ENCODE measurements at places on chromosomes 5 and 9.

DNA sequence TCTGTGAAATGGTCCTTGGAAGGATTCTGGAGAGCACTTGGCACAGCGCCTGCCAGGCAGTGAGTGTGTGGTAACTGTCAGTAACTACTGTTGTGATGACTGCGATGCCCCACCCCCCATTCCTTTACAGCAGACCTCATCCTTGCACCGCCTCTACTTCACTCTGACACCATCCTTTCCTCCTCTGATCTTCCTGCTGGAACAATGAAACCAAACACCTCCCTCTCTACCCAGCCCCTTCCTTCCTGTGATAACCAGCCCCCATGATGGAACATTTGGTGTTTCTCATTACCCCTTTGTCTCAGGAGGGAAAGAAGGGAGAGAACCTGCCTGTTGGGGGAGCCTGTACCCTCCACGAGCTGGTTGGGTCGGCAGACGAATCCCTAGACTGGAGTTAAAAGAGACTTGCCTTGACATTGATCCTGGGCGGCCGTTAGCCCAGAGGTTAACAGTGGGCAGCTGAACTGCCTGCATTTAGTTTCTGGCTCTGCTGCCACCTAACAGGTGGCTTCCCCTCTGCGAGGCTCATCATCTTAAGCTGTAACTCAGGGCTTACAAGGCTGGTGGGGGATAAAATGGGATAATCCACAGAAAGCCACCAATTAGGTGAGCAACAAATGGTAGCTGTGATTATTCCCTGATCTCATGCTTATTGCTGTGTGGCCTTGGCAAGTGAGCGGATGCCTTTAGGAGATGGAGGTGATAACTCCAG, 34.2 kb upstream of the GRPEL2 start:
- no peak overlapping the region for H3K4me3 ChIP-seq
- H3K27me3 ChIP-seq: no peaks in the 10 kb centered on the region
- H3K4me1 ChIP-seq: no peaks in the 10 kb centered on the region
- H3K36me3 ChIP-seq: no peaks in the 10 kb centered on the region
- DNase-seq: no peak

DNA sequence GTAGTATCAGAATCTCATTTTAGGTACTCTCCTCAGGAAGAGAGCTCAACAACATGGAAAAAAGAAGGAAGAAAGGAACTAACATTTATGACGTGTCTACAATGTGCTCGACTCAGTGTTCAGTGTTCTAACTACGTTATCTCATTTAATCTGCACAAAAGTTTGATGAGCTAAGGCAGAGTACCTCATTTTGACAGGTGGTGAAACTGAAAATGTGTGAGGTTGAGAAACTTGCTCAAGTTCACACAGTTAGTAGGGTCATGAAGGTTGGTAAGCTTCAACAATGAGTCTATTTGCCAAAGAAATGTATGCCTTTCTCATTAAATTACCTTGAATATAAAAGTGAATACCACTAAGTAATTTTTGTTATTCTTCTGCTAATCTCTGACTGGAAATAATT, 165.1 kb downstream of the CAAP1 start:
- H3K36me3 ChIP-seq: no peaks in the 10 kb centered on the region
- no peak overlapping the region for H3K4me3 ChIP-seq
- no peaks in the 10 kb centered on the region for H3K4me1 ChIP-seq
- no peaks in the 10 kb centered on the region for H3K27me3 ChIP-seq
- no peak for DNase-seq

DNA sequence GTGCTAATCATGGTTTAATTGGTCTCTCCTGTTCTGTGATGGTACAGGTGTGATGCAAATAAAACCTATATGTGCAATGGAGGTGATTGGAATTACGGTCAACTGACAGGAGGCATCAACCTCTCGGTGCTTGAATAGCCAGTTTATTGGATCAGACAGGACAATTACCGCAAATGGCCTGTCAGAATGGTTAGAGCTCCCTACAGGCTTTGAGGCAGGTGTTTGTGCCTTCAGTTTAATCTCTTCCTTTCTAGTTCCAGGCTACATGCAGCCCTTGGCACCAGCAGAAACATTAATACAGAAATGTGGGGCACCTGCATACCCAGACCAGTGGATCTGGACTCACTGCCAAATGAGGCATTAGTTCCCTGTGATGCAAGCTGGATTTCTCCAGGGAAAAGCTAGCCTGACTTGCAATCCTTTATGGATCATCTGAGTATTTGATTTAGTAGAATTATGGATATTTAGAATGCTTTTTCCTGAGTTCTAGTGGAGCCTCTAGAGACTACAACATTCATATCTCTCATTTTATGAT, 128.6 kb downstream of the MAT2B start:
- H3K4me3 ChIP-seq: no peak overlapping the region
- no peaks in the 10 kb centered on the region for H3K27me3 ChIP-seq
- H3K36me3 ChIP-seq: no peaks in the 10 kb centered on the region
- DNase-seq: no peak

DNA sequence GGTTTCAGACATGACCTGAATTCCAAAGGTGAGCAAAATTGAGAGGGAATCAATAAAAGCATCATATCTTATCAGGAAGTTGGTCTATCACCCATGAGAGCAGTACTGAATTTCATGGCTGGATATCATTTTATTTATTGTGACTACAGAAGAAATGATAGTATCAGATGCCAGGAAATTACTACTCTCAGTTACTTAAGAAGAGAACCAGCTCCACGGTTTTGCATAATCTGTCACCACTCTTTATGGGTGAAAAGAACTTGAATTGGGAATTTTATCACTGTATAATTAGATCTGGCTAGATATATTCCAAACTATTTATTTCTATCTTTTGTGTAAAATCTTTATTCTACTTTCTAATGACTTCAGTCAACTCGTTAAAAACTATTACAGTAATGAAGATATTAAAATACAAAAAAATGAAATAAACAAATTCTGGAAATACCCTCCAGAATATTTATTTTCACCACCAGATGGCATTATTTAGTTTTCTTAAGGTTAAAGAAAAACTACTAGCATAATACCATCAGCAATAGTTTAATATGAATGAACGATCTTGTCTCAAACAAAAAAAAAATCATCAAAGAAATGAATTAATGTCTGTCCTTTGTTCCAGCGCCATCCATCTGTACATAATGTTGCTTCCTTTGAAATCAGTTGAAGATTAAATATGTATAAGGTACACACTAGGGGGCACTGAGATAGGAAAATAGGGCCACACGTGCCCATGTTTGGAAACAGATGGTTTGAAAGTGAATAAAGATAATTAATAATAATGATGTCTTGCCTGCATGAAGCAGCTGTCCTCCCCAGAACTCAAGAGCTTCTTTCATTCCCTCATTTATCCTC, 84.7 kb upstream of the SLCO6A1 start:
- no peaks in the 10 kb centered on the region for H3K4me1 ChIP-seq
- no peak overlapping the region for H3K27ac ChIP-seq
- H3K4me3 ChIP-seq: no peak overlapping the region
- H3K27me3 ChIP-seq: no peaks in the 10 kb centered on the region

- no peaks in the 10 kb centered on the region for H3K36me3 ChIP-seq
- peak; percentile 11 for DNase-seq
- no peak overlapping the region for H3K27ac ChIP-seq
- no peaks in the 10 kb centered on the region for H3K27me3 ChIP-seq
- no peaks in the 10 kb centered on the region for H3K4me1 ChIP-seq
These were observed 654.0 kb upstream of the ACO1 start for GRCh38 chr9:31730398-31730797.

- no peak overlapping the region for H3K27ac ChIP-seq
- no peaks in the 10 kb centered on the region for H3K36me3 ChIP-seq
- H3K27me3 ChIP-seq: no peaks in the 10 kb centered on the region
- no peak for DNase-seq
- no peaks in the 10 kb centered on the region for H3K4me1 ChIP-seq
These were observed 90.7 kb upstream of the PITX1 start for GRCh38 chr5:135124724-135125123.

DNA sequence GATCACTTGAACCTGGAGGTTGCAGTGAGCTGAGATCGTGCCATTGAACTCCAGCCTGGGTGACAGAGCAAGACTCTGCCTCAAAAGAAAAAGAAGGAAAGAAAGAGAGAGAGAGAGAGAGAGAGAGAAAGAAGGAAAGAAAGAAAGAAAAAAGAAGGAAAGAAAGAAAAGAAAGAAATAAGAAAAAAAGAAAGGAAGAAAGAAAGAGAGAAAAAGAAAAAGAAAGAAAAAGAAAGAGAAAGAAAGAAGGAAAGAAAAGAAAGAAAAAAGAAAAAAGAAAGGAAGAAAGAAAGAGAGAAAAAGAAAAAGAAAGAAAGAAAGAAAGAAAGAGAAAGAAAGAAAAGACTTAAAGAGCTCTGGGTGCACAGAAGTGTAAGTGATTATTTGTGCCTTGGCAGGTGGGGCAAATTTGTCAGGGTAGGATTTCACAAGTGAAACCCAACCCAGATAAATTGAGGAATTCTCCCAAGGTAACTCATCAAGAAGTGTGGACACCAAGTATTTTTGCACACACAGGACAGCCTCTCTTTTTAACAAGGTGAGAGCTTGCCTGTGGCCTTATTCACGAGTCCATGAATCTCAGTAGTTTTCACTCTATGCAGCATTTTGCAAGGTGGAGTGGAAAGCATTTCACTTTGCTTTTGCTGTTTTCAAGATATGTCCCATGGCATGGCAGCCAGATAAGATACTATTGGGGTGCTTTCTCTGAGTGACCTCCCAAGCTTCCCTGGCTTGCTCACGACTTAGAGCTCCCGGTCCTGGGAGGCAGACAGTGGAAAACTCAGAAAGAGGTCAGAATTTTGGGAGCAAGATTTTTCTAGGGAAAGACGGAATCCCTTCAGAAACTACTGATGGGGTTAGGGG, 57.8 kb downstream of the C9orf153 start:
- H3K4me3 ChIP-seq: no peak overlapping the region
- no peaks in the 10 kb centered on the region for H3K36me3 ChIP-seq
- no peak for DNase-seq
- no peak overlapping the region for H3K27ac ChIP-seq
- no peaks in the 10 kb centered on the region for H3K4me1 ChIP-seq
- H3K27me3 ChIP-seq: no peaks in the 10 kb centered on the region

- H3K36me3 ChIP-seq: no peaks in the 10 kb centered on the region
- H3K4me1 ChIP-seq: peaks cover 9% of the 10 kb centered on the region
- H3K27ac ChIP-seq: no peak overlapping the region
- H3K27me3 ChIP-seq: no peaks in the 10 kb centered on the region
- no peak overlapping the region for H3K4me3 ChIP-seq
- no peak for DNase-seq
These were observed 13.7 kb downstream of the ACSL6 start for GRCh38 chr5:131997727-131998117.

DNA sequence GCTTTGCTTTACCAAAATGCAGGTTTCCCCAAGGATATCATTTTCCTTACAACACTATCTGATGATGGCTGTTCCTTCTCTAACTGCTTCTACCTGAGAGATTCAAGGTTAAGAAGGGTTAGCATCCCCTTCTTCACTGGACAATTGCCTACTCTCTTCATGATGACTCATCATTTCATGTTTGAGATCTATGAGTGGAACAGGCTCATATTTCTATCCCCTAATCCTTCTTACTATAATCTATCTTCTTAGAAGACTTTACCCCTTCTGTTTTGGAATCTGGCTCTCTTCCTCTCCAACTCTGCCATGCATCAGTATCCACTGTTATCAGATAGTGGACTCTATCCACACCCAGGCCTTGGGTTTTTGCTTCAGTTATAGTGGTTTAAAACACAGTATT, 54.3 kb downstream of the NR3C1 start:
- H3K27me3 ChIP-seq: no peaks in the 10 kb centered on the region
- no peak overlapping the region for H3K4me3 ChIP-seq
- H3K4me1 ChIP-seq: no peaks in the 10 kb centered on the region
- H3K27ac ChIP-seq: no peak overlapping the region

DNA sequence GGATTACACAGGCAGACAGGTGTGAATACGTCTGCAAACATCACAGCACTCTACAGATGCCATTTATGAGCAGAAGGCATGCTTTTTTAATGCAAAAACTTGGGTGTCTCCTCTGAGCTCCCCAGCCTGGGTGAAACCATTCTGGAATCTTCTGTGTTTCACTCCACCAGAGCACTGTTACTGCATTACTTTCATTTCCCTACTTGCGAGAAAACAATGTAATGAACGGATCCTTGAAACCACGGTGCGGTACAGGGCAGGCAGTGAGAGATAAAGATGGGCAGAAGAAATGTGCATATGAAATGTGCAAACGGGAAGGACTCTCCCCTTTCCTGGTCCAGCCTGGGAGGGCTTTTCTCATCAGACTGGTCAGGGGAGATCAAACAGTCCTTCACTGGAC, 584.3 kb upstream of the KLF4 start:
- H3K27ac ChIP-seq: no peak overlapping the region
- no peak for DNase-seq

DNA sequence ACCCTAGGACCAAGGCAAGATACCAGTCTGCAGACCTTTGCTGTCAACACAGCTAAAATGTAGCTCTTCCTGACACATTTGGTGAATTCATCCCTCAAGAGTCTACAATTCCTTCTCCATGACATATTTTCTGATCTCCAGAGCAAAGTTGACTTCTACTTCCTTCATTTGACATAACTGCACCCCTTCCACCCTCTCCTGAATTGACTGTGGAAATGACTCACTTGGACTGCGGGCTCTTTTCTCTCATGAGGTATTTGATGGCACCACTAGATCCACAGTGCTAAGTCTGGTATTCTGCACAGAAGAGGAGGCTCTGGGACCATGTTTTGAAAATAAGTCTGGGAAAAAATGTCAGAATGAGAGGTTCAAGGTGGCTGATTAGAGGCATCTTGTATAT, 338.4 kb upstream of the TRPC7 start:
- H3K4me1 ChIP-seq: no peaks in the 10 kb centered on the region
- no peak for DNase-seq
- no peak overlapping the region for H3K4me3 ChIP-seq
- no peaks in the 10 kb centered on the region for H3K27me3 ChIP-seq

- no peaks in the 10 kb centered on the region for H3K4me1 ChIP-seq
- H3K27me3 ChIP-seq: no peaks in the 10 kb centered on the region
- no peaks in the 10 kb centered on the region for H3K36me3 ChIP-seq
- H3K4me3 ChIP-seq: no peak overlapping the region
- no peak for DNase-seq
- H3K27ac ChIP-seq: no peak overlapping the region
These were observed 300.4 kb downstream of the MAN2A1 start for GRCh38 chr5:109989994-109990722.

DNA sequence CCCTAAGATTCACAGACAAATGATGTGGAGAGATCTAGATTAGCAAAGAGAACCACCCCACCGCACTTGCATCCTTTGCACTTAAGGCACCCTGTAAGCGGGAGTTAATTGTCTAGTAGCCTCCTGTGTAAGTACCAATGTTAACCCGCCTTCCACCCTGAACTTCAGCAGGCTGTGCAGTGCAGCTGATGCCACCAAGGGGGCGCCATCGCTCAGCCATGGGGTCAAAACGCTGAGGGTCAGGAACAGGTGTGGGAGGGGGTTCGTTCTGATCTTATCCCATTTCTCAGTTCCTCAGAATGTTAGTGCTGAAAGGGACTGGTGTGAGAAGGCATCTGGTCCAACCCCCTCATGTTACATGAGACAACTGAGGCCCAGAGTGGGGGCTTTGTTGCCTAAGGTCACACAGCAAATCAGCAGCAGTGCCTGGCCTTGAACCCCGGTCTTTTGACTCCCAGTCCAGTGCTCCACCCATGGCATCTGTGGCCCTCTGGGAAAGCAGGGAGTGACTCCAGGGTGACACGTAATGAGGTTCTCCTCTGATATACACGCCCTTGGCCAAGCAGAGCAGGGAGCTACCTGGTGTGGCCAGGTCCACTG, 57.3 kb downstream of the CYFIP2 start:
- H3K4me3 ChIP-seq: no peak overlapping the region
- H3K36me3 ChIP-seq: no peaks in the 10 kb centered on the region
- no peak overlapping the region for H3K27ac ChIP-seq
- no peaks in the 10 kb centered on the region for H3K4me1 ChIP-seq
- DNase-seq: no peak

GRCh38 chr9:114078021-114078780, at the start of gene AMBP:
AMBP (minus strand) TSS chr9:114078300; CDS start chr9:114078209, 91 bp downstream.
- no peaks in the 10 kb centered on the region for H3K36me3 ChIP-seq
- peaks cover 51% of the 10 kb centered on the region for H3K4me1 ChIP-seq
- peak within 1 kb of the TSS; percentile 25 for H3K27ac ChIP-seq
- H3K4me3 ChIP-seq: no peak within 1 kb of the TSS
- H3K27me3 ChIP-seq: no peaks in the 10 kb centered on the region
